ENCODE measurements at places on chromosomes 5 and 9.
A peak's percentile ranks its signal among the peaks of the same experiment; 100 is the strongest.

DNA sequence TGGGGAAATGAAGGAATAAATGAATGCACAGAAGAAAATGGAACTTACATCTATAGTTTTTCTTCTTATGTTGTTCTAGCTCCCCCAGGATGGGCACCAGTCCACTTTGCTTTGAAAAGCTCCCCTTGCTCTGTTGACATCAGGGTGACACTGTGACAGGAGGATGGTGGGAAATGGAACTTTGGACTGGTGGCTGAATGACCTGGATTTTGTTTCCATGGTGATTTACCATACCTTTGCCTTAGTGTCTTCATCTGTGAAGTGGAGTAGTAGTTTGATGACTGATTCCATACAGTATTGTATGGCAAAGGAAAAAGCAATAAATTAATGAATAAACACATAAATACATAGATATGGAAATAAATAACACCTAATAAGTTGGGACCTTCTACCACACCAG is 294.7 kb downstream of the KIF4B start:
- peak; percentile 34 for DNase-seq

- no peak for DNase-seq
Measured at GRCh38 chr5:84383296-84383815, 1.3 kb downstream of the EDIL3 start.

- no peak for DNase-seq
Measured at GRCh38 chr5:126812199-126812570, 35.2 kb downstream of the LMNB1 start.

GRCh38 chr5:164345173-164345849 is 839.9 kb downstream of the MAT2B start:
- no peak for DNase-seq

GRCh38 chr5:112923148-112923917 is 1.3 kb upstream of the REEP5 start:
- no peak for DNase-seq

DNA sequence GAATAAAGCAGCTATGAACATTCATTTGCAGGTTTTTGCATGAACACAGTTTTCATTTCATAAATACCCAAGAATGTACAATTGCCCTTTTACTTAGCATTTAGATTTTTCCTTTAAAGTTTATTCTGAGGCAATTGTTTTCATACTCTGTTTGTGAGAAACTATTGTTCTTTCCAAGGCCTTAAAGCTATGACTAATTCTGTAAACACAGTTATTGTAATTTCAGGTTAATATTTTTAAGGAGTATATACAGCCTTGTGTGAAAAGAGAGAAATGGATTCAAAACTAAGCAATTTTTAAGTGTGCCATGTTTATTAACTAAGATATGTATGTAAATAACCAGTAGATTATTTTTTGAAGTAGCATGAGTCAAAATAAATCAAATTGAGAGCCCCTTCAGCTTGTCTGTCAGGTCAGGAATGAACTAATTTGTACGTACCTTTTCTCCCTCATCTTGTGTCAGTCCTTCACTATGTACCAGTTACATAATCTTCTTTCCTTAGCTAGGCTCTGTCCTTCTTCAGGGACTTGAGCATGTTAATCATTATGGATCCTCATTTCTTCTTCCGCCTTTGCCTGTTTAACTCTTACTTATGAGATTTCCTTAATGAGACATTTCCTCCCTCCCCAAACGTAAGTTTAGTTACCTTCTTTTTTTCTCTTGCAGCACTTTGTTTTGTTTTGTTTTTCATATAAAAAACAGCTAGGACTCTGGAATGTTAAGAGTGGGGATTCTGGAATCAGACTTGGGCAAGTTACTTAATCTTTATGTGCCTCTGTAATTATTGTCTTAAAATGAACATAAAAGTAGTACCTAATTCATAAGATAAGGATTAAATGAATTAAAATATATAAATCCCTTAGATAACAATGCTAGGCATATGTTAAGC is 63.6 kb downstream of the NIPBL start:
- no peak for DNase-seq

DNA sequence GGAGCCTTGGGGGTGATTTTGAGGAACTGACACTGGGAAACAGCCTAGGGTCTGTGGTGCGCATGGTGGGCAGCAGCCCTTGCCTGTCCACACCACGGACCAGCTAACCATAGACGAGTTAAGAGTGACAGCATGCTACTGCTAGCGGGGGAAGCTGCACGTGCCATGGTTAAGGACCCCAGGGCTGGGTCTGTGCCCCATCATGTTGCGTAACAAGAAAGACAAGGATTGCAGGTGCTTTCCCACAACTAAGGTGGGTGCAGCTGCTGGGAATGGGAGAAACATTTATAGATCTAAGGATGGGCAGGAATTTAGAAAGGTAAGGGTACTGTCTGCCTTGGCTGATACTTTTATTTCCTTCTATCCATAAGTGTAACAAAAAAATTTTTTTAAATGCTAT is 17.9 kb upstream of the KCNMB1 start:
- no peak for DNase-seq

DNA sequence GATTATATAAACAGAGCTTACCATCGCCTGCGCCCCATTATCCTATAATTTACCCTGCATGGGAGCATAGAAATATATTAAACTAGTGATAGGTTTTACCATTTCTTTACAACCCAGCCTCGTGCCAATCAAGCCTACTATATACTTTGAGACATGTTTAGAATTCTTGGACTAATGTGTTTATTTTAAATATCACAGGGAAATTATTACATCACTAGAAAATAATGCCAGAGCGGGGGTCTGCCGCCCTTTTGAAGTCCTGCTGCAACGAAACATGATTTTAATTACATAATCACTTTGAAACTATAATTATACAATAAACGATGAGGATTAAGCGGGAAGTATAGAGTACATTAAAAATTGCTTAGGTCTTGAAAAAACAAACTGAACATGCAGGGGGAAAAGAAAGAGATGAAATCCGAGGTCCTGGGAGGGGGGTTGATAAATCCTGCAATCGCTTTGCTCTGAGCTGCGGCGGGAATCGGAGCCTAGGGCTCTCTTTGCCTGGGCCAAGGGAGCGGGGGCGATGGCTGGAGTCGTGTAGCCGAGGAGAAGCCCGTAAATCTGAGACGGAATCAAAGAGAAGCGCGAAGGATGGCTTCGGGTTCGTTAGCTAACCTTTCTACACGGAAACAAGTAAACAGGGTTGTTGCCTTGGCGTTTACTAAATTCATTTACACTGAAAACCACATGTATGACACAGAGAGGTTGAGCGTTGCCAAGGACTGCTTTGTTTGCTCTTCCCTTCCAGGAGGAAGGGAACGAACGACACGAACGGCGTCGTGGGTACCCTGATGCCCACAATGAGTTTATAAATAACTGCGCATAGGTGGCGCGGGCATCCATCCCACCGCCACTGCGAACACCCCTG is 127.6 kb downstream of the TMEM174 start:
- DNase-seq, result no peak

DNA sequence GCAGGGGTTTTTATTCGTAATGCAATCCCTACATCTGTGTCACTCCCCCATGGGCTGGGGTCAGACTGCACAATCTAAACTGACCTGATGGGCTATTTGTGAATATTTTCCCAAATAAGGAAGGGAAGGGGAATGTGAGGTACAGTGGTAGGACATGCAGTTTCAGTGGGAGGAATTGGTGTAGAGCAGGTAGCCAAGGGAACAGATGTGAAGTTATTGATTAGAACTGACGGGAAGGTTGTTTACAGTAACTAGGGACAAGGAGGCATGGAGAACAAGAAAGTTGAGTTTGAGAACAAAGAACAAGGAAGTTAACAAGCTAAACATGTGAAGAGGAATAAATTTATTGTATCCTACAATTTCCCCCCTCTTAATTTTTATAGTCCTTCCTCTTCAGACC is 104.8 kb downstream of the CFAP95 start:
- DNase-seq, result no peak

- no peak for DNase-seq
Measured at GRCh38 chr5:90606539-90606938, 47.9 kb downstream of the ADGRV1 start.

Measured in HuH-7.5 (cell line).